ENCODE measurements at places on chromosomes 5 and 9.

DNA sequence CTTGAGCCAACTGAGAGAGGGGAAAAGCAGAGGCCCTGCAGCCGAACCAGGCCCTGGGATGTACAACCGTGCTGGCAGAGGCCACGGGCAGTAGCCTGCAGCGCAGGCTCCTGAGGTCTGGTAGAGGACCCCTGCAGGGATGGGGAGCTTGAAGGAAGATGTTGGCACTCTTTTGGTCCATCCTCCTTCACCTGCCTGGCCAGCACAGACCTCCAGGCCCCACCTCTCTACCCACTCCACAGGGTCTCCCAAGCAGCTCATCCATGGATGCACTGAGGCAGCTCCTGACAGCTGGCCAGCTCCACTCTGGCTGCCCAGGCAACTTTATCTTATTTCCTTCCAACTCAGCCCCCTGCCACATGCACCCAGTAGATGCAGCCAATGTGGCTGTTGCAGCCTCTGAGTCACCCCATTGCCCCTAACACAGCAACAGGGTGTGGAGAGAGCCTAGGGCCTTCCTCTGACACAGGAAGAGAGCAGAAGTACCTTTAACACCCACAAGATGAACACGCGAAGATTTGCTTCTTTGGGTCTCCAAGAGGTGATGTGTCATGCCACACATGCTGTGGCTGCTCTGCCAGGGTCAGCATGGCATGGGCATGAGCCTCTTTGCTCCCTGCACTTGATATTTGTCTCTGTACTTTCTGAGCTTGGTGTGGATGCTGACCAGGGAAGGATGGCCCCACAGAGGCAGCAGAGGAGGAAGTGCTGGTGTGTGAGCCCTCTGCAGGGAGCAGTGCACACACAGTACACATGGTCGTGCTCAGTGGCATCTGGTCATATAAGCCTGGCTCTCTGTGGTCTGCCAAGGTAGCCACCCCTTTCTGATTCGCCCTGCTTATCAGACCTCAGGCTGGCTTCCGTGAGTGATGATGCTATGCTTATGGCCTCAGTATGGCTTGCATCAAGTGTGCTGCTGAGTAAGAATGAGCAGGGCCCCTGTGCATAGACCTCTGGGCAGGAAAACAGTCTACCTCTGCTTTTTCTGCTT lies 117.2 kb downstream of the NRG2 start:
- DNase-seq = no peak

- no peak for DNase-seq
Measured at GRCh38 chr5:150481972-150482406, 25.9 kb upstream of the NDST1 start.

DNA sequence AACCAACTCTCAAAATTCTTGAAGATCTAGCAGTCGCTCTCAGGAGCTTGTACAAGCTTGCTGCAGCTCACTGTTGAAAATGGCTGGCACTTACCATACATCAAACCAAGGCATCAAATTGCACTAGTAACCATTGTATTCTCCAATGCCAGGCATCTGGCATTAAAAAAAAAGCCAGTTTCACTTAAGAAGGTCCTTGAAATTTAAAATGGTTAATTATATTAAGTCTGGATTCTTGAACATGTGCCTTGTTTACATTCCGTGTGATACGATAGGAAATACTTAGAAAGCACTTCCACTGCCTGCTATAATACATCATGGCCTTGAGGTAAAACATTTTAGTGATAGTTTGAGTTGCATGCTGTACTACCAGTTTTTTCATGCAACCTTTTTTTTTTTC lies 300.7 kb downstream of the KDM4C start:
- peak; percentile 53 for DNase-seq

DNA sequence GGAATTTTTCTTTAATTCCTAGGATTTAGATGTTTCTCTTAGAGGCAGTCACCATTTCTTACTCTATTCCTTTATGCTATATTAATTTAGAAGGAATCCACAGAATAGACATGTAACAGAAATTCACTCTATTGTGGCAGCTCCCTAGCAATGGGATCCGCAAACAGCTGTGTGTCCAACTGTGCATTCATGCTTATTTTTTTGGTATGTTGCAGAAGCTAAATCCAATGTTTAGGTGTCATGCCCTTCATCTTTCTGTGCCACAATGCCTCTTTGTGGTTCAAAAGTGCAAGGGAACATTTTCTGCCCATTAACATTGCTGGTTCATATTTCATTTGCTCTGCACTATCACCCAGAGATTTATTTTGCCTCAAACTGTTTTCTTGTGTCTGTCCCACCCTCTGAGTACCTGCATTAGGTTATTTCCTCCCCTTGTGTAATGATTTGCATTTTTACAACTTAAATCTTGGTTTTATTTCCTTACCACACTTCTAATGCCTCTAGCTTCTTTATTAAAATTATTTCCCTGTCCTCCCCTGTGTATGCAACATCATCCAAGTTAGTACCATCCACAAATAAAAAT lies 816.5 kb downstream of the EFNA5 start:
- no peak for DNase-seq

- DNase-seq = no peak
Measured at GRCh38 chr9:116689486-116690032, 2.5 kb downstream of the TRIM32 start.

All from EH (cell line).